NCI-H1417 (cell line): ENCODE measurements at places on chromosomes 6 and 20.

DNA sequence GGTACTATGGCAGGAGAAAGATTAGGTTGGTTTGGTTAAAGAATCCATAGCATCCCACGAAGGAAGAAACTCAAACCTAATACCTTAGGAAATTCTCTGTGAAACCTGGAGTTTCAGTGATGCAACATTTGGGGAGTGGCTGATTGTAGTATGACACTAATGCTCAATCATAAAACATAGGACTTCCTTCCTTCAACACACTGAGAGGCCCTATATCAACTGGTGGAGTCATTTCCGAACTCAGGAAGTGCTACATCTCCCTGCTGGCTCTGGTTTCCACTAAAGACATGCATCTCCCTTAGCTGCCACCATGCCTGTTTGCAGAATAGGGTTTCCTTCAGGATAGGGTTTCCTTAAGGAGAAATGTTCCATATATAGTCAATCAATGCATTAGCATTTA lies 5.2 kb upstream of the MANEA start:
- no peak for DNase-seq

DNA sequence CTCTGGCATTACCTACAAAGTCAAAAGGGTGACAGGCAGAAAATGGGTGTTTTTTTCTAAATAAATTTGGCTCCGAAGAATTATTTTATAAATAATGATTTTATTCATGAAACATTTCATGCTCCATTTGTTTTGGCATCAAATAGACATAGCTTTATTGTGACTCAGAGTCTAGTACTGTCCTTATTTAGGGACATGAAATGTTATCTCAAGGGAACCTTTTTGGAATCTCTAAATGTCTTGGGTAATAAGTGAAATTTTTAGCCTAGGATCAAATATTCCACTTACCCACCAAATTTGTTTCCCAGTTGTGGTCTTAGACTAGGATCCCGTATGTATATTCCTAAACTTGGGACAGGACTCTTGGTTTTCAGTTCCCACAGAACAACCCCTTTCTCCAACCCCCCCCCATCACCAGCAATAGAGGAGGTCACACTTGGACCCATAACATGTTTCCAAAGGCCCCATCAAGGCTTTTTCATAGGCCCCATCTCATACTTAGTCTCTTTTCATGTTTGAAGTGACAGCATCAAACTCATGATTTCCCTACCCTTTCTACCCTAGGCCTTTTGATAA lies 81.8 kb downstream of the JAG1 start:
- no peak for DNase-seq

DNA sequence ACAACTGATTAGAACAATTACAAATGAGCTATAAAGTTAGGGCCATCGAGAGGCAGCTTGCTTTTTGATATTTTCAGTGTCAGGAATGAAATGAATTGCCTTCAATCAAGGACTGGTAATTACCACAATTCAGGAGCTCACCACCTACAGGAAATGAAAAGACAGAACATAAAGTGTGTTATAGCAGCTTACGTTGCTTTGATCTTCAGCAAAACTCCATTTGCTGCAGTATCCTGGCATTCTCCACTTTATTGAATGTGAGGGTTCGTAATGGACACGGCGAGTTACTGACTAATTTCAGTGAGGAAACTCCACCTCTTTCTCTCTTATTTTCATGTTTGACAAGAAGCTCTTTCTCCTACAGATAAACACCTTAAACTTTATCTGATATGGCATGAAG lies 440.0 kb upstream of the HSF2 start:
- peak; percentile 62 for DNase-seq

DNA sequence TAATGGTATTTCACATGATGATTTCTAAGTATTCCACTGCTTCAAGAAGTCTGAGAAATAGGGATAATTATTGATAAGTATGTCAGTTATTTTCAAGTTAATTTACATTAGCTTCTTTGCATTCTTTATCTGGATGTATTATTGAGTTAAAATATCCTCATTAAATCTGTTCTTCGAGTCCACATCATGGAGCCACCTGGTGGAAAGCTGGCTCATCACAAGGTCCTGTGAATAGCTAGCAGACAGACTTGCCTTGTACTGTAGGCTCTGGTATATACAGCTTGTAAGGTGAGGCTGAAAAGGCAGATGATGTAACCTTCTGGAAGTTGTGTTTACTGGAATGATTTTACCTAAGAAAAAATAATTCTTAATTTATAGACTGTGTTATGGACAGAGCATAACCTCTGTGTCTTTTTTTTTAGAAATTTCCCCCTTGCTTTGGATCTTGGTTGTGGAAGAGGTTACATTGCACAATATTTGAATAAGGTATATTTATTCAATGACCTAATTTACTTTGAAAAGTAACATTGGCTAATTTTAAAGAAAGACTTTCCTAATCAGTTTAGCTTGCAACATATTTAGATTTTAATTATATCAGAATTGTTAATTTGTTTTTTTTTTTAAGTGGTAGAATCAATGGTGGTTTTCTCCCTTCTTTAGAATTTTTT lies 3.5 kb downstream of the NDUFAF5 start:
- DNase-seq: peak; percentile 8

DNA sequence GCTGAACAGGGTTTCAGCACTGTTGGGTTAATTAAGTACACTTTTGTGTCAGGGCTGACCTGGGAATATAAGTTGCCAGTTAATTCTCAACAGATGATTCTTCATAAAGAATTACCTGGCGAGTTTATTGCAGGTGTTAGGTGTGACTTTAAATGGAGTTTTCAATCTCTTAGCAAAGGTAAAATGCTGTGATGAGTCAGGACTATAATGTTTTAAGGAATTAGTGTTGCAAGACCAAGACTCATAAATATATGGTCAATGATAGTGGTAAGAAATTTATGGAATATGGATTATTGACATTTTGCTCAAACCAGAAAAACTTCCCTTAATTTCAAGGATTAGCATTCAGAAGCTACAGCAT lies 50.0 kb upstream of the PLCG1 start:
- DNase-seq: no peak

DNA sequence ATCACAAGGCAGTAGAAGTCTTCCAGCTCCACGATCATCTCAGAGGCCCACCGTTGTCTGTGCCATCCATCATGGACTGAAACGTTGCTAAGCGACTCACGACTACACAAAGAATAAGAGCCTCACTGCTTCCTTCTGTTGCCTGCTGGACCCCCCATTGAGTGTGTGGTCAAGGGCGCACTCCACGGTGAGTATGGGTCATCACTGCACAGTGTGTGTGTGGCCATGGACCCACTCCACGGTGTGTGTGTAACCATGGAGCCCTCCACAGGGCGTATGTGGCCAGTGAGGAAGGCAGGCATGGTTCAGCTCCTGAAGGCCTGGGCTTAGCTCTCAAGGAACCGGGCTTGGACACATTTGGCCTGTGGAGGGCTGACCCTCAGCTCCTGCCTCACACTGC lies 123.4 kb upstream of the AFDN start:
- DNase-seq: no peak

GRCh38 chr20:16539280-16540021 lies 33.8 kb downstream of the KIF16B start:
- DNase-seq: no peak
